ENCODE measurements at places on chromosomes 6 and 20.

DNA sequence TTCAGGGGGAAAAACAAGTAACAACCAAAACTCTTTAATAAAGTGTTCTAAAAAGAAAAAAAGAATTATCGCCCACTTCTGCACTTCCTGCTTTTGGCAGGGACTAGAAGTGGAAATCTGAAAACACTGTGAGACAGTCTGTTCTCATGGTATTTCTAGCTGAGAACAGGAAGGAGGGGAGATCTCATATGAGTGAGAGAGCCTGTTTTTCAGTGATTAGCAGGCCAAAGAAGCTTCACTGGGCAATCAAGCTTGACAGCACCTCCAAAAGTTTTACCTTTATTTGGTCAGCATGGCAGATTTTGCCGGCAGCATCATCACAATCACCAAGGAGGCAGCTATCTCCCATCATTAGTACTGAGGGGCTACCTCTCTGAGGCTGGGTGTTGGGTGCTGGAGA is 79.5 kb upstream of the ATXN1 start:
- DNase-seq = no peak

- DNase-seq = no peak
These were observed 225.9 kb upstream of the CST7 start for GRCh38 chr20:24723186-24723585.

DNA sequence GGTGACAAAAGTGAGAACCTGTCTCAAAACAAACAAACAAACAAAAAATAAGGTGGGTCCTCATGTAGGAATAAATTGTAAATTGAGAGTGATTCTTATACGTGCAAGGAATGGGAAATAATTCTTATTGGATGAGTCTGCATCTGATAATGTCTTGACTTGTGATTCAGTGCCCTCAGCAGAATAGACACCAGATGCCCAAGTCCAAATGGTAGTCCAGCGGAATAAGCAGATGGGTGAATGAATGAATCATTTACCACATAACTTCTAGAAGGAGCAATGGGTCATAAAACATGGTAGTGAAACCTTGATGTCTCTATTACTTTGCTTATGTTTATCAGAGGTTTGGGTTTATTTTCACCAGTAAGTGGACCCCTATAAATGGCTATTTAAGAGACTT is 747.7 kb downstream of the PHF3 start:
- DNase-seq = no peak

- no peak for DNase-seq
These were observed 111.0 kb upstream of the FRMD1 start for GRCh38 chr6:168190014-168190405.

GRCh38 chr6:151255811-151256210 is 16.0 kb downstream of the AKAP12 start:
- no peak for DNase-seq

- no peak for DNase-seq
These were observed 245.1 kb downstream of the FOXA2 start for GRCh38 chr20:22339091-22339881.

- DNase-seq = no peak
These were observed 22.9 kb downstream of the FAM110A start for GRCh38 chr20:856361-856775.

GRCh38 chr20:23299673-23300050 is 50.9 kb upstream of the NXT1 start:
- no peak for DNase-seq

GRCh38 chr20:57405236-57406016 is 14.2 kb downstream of the RBM38 start:
- DNase-seq = no peak

DNA sequence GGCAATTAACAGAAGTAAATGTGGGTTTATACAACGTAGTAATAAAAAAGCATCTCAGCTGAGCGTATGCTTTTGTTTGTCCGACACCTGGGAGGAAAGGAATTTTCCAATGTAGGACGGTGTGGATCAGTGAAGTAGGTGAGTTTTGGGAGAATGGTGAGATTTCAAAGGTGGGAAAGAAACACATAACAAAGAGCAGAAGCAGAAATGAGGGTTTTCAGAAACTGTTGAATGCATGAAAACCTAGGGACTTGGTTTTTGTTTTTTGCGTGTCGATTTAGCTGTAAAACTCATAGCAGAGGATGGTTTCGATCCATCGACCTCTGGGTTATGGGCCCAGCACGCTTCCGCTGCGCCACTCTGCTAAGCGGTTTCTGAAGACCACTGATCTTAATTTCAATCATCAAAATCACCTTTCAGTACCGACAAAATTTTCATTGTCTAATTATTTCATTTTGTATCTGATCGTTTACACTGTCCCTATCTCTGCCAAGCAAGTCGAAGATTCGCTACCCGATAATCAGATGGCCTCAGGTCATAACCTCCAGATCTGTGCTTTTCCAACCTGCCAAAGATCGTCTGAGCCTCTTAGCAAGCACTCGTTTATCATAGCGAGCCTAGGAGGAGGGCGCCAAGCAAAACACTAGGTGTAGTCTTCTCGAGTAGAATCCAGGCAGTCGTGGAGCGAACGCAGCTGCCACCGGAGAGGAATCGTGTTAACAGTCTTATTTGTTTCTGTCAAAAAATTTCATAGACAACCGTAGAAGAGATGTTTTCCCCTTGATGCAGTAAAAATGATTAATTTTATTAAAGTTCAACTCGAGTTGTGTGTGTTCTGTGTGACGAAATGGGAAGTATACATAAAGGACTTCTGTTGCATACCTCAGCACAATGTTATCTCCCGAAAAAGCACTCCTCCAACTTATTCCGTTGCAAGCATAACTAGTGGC is 20.9 kb upstream of the POM121L2 start:
- no peak for DNase-seq

DNA sequence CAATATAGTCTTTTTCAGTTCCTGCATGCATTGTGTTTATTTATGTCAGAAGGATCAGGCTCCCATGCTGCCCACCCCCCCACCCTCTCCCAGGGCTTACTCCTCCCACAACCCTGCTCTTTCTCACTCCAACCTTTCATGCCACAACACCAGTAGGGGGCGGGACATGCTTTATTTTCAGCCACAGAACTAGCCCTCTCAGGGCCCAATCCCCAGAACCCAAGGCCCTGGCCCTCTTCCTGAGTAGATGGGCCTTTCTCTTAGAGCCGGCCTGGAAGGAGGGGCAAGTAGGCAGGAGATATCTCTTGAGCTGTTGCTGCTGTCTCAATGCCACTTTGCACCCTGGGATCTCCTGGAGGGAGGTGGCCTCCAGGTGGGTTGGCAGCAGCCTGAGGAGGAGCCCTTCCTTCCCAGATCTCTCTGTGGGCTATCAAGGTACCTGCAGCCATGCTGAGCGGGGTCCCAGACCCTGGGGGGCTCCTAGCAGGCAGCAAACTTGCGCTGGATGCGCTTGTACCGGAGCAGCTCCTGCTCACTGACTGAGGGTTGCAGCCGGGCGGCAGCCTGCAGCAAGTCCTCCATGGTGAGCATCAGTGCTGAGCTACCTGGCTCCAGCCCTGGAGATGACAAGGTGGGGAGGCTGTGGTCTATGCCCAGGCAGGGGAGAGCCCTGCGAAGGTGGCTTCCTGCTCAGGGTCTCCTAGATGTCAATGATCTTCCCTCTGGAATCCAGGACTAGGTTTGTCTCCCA is 3.5 kb downstream of the GNMT start:
- DNase-seq = no peak

- no peak for DNase-seq
These were observed 84.2 kb upstream of the ZNFX1 start for GRCh38 chr20:49361862-49362660.

DNA sequence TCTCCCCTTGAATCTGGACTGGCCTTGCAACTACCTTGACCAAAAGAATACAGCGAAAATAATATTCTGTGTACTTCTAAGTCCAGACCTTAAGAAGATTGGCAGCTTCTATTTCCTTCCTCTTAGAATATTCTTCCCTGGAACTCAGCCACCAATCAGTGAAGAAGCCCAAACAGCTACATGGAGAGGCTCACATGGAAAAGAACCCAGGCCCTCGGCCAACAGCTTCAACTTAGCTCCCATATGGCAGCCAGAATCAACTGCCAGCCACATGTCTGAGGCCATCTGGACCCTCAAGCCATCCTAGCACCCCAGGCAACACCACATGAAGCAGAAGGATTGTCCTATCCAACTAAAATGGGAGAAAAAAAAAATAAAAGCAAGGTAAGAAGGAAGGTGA is 178.8 kb downstream of the IBTK start:
- DNase-seq = no peak

DNA sequence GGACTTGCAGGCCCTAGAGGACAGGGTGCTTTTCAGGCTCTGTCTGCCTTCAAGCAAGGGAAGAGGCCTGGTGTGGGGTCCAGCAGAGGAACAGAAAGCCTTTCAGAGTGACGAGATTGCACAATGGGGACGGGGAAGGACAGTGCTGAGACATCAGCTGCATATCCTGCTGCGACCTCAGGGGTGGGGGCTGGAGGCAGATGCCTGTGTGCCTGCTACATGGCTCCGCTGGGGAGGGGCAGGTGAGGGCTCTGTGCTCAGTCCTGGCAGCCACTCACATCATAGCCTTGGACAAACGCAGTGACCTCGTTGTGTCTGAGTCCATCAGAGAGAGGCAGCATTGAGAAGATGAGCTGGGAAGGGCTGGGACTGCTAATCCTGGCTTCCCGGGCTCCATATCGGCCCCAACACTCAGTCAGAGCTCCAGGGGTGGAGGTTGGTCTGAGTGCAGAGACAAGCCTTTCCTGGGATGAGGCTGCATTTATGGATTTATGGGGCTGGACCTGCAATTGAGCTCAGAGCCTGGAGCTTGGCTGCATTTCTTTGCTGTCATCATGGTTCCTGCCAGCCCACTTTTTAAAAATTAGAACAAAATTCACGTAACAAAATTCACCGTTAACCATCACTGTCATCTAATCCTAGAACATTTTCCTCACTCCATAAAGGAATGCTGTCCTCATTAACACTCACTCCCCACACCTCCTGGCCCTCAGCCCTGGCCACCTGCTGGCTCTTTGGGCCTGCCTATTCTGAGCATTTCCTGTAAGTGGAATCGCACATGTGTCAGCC is 196.9 kb upstream of the SLC24A3 start:
- no peak for DNase-seq

- DNase-seq = no peak
These were observed 557.2 kb upstream of the ARID1B start for GRCh38 chr6:156219973-156220372.

DNA sequence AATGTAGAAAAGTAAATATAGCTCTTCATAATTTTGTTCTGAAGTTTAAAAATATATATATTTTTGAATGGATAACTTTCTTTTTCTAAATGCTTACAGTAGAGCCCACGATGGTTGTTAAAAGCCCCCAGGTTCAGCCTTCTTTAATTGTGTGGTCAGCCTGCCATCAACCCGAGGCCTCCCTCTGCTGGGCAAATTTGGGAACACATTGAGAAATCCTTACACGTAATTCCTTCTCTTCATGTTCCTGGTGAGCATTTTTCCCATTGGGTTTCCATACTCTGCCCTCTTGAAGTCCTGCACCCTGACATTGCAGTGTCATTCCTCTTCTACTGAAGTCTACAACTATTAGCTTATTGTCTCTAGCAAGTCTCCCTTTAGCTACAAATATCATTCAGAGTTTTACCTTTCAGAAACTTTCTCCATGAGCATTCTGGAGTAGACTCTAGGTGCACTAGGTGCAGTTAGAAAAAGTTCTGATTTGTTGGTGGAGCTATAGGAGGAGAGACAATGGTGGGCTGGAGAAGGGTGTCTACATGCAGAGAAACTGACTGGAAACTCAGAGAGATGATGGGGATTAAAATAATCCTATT is 40.6 kb downstream of the TRIM38 start:
- no peak for DNase-seq

- DNase-seq = no peak
These were observed 1.4 kb upstream of the PRDM13 start for GRCh38 chr6:99605074-99605734.

DNA sequence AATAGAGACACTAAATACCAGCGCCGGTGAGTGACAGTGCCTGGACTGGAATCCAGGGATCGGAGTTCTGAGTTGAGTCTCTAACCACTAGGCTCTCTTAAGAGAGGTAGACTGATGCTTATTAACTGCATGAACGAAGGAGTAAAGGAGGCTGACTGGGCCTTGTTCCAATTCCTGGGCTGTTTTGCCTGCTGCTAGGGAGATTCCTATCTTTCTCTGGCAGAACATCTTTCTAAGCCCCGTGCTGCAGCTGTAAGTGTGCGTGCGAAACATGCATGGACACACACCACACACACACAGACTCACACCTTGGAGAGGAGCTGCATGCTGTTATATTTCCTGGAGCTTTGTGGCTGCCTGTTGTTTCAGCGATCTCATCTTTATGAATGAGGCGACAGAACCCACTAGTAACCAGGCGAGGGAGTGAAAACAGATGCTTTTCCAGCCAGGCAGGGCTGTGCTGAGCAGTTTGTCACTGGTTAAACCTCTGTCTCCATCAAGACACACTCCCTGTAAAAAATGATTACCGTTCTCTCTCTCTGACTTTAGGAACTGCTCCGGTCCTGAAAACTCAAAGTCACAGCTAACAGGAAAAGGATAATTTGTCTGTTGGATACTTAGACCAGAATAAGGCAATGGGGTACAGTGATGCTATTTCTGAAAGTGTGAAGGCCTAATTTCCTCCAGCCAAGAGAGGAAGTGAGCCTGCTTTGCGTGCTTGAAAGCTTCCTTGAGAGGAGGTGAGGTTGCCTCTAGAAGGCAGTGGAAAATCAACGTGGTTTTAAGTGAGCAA is 157.4 kb upstream of the ZNF217 start:
- DNase-seq = no peak

DNA sequence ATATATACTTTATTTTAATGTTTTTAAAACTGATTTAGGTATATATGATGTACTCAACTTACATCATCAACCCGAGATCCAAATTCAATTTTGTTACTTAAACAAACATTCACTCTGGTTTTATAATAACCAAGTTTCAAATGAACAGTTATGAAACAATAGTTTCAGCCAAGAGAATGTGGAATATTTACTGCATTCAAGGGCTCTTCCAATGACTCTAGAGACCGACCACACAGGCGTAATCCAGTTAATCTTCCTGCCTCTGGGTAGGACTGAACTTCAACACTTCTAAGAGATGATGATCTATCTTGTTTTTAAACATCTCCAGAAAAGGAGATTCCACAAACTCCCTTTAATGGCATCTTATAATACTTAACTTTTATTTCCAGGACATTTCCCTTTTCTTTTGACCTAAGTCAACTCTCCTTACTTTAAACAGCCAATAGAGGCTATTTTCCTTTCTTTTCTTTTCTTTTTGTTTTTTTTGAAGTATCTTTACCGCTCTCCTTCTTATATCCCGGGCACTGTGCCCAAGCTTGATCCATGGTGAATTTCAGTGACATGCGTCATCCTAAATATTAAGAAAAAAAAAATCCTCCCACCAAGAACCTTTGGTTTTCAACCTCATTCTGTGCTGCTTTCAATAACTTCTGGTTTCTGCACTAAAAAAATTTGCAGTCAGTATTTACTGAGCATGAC is 110.1 kb downstream of the KIF13A start:
- no peak for DNase-seq
